Stimulated activated CD8-positive, alpha-beta memory T cell treated with anti-CD3 and anti-CD28 coated beads, Interleukin-15, amount 100 ng/mL, for 1 hour (primary cell): ENCODE measurements at places on chromosomes 7 and 10.

GRCh38 chr7:80482950-80483349, 28.9 kb downstream of the GNAT3 start:
- no peak for DNase-seq

GRCh38 chr7:88758381-88759229, 895 bp upstream of the ZNF804B start:
- DNase-seq, result no peak

GRCh38 chr7:10239695-10240345, 733.9 kb upstream of the PHF14 start:
- DNase-seq, result no peak

DNA sequence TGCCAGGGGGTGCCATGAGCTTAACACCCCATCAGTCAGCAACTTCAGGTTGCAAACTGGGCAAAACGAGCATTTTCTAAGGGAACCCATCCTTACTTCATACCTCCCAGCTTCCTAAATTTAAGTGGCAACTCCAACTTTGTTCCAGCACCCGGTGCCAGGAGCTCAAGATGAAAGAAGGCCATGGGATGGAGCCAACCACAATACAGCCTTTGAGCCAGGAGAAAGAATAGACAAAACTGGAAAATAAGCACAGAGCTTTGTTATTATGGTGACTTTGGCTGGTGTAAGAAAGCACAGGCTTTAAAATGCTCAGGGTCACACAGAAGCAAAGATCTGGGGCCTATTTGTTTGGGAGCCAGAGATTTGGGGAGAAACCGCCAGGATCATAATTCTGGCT, 388.7 kb upstream of the MGMT start:
- no peak for DNase-seq

GRCh38 chr10:62479523-62479922, 105.4 kb downstream of the ZNF365 start:
- DNase-seq, result no peak

DNA sequence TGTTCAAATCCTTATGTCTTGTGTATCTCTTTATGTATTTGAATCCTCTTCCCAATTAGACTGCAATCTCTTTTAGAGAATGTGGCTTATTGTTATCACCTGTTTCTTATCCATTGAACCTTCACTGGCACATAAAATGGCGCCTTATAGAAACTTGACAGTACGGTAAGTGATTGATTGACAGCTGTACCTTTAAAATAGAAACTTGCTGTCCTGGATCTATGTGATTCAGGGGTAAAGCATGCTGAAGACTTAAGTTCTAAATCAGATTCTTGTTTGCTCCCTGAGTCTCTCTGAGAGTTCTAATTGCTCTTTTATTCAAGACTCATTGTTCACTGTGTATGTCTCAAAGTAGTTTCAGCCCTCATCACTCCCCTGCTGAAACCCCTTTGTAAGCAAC, 91.3 kb downstream of the CACNB2 start:
- DNase-seq, result no peak

DNA sequence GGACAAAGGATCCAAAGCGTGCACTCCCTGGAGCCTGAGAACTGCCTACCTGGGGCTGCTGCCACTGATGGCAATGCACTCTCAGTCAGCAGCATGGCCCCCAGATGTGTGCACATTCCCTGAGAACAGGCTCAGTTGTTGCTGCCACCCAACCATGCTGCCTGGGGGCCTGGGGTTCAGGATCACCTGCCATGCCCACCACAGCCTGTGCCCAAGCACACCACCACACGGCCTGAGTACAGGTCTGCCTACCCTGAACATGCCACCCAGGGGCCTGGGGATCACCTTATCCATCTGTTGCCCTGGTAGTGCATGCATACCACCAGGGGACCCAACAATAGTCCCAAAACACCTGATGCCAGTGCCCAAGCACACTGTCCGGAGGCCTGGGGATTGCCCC, 1174.5 kb downstream of the SORCS1 start:
- no peak for DNase-seq

- DNase-seq, result no peak
Observed at GRCh38 chr10:96124230-96125141, 5.6 kb upstream of the ZNF518A start.

- DNase-seq, result no peak
Observed at GRCh38 chr10:22710139-22710745, 4.1 kb downstream of the PIP4K2A start.

DNA sequence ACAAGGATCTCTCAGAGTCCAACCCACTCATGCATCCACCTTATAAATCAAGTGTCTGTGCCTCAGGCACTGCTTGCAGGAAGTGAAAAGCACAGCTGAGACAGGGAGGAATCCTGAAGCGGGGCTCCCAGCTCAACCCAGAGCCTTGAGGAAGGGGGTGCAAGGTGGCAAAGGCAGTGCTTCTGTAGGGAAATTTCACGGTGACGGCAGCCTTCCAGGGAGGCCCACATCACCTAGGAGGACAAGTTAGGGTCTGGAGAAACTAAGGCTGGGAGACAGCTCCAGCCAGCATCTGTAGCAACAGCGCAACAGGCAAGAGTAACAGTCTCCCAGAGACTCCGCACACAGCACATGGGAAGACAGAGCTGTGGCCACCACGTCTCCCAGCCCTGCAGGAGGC, 2.7 kb downstream of the AOC1 start:
- DNase-seq, result no peak

GRCh38 chr7:84251277-84251781, 56.7 kb upstream of the SEMA3A start:
- no peak for DNase-seq

- no peak for DNase-seq
Observed at GRCh38 chr7:67512481-67512880, 515.8 kb downstream of the TYW1 start.

GRCh38 chr10:107540981-107541380, 376.5 kb upstream of the SORCS1 start:
- no peak for DNase-seq

GRCh38 chr10:119020627-119020946, 8.9 kb upstream of the NANOS1 start:
- no peak for DNase-seq

GRCh38 chr7:127838816-127839415, 186.9 kb downstream of the SND1 start:
- DNase-seq, result no peak

DNA sequence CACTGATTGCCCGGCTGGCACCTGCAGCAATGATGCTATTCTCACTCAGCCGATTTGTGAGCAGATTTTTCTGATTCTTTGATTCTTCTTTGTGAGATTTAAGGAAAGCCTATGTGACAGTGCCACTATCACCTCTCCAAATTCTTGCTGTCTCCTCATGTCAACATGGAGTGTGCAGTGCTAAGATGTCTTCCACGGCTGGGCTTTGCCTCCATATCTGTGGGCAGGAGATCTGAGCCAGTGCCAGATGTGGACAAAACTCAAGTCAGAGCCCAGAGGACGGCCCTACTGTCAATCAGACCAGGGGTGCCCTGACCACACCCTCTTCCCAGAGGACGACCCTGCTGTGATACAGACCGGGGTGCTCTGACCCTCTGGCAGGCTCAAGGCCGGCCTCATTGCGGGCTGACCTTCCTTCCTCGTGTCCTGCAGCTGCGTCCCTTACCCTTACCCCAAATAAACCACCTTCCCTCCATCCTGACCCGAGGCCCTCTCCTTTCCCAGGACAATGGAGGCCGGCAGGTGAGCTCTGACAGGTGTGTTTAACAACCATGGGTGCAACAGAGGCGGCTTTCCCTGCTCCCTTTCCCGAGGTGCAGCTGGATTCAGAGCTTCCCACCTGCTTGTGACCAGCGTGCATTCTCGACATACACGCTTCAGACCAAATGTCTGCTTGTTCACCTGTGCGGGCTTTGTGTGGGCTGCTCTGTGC, 221.4 kb downstream of the ADARB2 start:
- no peak for DNase-seq

GRCh38 chr10:124278356-124278755, 140.4 kb downstream of the OAT start:
- DNase-seq, result no peak
